ENCODE measurements at places on chromosomes 11 and 22.
A peak's percentile ranks its signal among the peaks of the same experiment; 100 is the strongest.

- no peak for DNase-seq
Measured at GRCh38 chr11:95341221-95341620, 110.2 kb upstream of the SESN3 start.

- DNase-seq: no peak
Measured at GRCh38 chr11:18171377-18172000, 1.1 kb upstream of the MRGPRX4 start.

GRCh38 chr11:82859750-82860149 is 40.5 kb downstream of the PRCP start:
- no peak for DNase-seq

DNA sequence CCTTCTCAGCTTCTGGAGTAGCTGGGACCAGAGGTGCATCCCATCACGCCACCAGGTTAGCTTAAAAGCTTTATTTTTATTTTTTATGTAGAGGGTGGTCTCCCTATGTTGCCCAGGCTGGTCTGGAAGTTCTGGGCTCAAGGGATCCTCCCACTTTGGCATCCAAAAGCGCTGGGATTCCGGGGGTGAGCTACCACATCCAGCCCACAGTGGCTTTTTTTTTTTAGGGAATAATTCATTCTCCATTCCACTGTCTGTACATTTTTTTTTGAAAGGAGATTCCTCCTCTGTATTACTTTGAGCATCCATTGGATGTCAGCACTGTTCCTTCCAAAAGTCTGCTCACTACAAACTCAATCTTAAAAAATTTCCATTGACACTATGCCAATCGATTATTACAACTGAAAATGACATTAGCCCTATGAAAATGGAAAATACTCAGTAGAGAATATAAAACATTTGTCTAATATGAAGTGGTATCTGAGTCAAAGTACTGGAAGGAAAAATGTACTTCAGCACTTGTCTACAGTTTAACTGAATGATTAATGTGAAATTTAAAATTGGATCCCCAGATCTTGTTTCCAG is 1.3 kb upstream of the LPXN start:
- no peak for DNase-seq

DNA sequence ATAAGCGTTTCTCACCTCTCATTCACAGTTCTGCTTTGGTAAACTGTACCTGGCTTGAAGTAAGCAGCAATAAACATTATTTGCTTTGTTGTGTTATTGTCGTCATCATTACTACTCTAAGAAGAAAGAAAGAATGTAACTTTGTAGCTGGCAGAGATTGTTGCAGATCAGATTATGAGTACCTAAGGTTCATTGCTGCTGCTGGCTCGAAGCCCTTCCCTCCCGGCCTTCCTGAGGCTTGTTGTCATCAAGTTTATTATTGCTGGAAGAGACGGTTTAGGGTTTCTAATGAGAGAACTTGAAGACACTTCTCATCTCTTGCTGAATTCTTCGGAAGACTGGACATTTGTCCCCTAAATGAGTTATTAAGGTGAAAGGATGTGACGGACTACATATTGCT is 101.3 kb downstream of the GRAMD1B start:
- no peak for DNase-seq

DNA sequence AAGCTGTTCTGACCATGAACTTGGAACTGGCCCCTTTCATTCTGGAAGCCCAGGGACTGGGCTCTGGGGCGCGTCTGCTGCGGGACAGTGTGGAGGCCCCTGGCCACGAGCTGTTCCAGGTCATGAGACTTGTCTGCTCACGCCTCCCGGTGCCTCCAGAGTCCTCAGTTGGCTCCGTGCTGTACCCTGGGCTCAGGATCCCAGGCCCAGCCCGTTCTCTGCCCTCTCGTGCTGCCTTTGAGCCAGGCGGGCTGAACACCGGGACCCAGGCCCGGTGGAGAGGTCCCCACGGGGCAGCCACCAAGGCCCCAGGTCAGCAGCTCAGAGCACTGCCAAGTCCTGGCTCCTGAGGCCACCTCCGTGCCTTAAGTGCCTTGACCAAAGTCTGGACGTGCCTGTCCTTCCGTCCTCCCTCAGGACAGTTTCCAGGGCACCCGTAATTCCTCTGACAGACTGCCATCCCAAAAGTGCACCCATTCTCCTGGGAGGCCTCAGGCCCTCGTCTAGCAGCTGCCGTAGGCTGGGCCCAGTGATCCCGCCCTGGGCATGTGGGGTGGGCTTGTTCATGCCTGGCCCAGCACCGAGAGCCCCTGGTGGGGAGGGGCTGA is 36.3 kb upstream of the PPARA start:
- DNase-seq: no peak

- DNase-seq: no peak
Measured at GRCh38 chr11:120932305-120932915, 91.5 kb upstream of the TBCEL start.

DNA sequence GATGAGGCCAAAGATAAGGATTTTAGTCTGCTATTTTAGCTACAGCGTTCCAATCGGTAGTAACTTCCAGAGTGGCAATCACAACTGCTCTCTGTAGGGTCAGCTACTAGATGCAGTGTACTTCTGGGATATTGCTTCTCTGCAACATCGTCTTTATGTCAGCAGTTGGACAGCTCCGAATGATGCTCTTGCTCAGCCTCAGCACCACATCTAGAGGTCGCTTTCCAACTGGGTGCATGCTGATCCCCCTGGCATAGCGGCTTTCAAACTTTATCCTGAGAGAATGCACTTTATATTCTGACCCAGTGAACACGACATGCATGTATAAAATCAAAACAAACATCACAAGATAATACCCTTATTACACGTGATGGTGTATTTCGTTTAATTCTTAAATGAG is 219.6 kb downstream of the C11orf87 start:
- no peak for DNase-seq

DNA sequence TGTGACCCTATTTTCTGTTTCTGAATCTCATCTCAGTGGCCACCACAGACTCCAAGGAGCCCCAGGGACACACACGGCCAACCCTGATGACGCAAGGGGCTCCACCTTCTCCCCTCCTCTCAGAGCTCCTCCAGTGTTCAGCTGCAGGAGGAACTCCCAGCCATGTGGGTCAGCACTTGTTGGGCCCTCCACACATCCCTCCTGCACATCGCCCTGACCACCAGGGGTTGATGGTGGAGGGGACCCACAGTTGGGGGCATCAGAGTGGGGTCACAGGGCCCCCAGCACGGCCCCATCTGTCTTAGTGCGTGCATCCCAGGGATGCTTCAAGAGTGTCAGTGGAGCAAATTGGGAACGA is 499.6 kb downstream of the BRD1 start:
- DNase-seq: no peak

DNA sequence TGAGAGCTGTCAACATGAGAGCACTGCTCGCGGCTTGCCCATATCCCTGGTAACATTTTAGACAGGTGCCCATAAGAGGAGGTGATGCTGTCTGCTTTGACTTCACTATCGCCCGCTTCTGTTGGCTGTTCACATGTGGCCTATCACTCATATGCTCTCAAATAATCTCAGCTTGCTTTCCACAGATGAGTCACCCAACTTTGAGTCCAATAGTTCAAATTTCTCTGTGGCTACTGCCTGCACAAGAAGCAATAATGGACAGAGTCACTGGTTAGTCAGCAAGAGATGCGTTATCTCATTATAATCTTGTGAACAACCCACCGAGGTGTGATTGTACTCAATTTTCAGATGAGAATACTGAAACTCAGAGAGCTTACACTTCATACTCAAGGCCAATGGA is 1714.1 kb downstream of the LRRC4C start:
- no peak for DNase-seq

DNA sequence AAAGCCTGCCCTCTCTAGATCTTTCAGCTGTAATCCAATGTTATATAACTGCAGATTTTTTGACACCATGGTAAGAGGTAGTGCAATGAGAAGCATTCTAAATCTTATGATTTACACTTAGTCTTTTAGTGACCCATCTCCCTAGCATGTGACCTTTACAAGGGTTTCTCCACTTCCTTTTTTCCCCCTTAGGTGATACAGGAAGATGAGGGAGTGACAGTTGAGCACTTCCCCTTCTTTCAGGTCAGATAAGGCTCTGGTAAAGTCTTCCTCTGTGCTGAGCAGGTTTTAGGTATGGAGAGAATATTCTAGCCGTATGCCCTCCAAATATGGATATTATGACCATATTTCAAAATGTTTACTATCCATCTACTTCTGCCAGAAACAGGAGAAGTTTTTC is 753.6 kb downstream of the JRKL start:
- DNase-seq: no peak

- DNase-seq: peak; percentile 54
Measured at GRCh38 chr22:27918341-27919221, 475 bp downstream of the PITPNB start.

GRCh38 chr11:11022125-11022730 is 164.4 kb upstream of the ZBED5 start:
- no peak for DNase-seq

DNA sequence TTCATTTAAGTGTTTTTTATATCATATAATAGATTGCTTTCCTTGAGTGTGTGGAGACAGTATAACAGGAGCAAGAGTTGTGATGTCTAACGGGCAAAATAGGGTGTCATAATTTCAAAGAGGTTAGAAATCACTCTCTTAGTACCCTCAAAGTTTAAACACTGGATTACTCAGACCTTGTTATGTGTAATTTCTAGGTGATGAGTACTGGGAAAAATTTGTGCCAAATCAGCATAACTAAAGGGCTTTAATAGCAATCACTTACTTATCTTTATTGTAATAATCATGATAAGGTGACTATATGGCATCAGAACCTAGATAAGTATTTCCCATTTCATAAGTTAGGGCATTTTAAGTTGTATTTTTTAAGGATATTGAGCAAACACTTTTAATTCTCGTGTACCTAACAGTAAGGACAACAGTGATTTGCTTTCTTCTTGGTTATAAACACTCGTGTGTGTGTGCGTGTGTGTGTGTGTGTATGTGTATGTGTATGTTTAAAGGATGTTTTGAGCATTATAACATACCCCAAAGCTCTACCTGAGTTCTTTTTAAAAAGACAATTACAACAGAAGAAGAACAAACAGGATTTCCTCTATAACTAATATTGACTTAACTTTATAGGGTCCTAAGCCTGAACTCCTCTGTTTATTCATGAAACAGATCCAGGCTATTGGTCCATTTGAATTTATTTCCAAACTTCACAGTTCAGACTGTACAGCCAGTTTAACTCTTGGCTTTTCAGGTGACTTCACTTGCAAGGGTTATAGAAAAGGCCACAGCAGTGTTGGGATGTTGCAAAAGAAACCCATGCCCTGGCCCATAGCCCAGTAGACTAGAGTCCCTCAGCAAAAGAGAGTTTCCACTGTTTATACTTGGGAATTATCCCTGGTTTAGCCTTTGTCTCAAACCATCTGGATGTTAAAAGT is 23.7 kb upstream of the PDE3B start:
- DNase-seq: no peak

GRCh38 chr22:33044112-33044511 is 14.1 kb downstream of the SYN3 start:
- DNase-seq: no peak

DNA sequence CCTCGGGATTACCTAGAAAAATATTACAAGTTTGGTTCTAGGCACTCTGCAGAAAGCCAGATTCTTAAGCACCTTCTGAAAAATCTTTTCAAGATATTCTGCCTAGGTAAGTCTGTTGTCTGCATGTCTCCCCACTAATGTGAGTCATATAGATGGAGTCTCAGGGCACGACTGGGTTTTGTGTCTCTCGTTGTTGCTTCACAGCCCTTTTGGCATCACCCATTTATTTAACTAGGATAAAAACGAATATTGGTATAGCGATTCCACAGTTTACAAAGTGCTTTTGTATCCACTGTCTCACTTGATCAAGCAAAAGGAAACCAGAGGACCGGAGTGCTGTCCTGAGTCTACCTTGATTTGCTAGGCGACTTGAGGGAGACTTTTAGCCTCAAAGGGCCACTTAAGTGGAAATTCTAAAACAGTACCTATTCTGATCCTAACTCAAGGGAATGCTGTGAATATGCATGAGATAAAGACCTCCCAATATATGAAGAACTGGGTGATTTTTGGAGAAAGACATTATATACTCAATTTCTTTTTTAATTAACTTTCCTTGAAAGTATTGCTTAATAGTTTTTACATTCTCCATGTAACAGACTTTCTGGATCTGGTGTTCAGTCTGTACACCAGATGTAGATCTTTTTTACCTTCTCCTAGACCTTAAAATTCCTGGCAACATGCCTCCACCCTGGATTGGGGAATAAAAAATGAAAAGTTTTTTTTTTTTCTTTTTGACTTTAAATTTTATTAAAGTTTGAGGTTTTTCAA is 590 bp downstream of the NNMT start:
- DNase-seq: no peak

DNA sequence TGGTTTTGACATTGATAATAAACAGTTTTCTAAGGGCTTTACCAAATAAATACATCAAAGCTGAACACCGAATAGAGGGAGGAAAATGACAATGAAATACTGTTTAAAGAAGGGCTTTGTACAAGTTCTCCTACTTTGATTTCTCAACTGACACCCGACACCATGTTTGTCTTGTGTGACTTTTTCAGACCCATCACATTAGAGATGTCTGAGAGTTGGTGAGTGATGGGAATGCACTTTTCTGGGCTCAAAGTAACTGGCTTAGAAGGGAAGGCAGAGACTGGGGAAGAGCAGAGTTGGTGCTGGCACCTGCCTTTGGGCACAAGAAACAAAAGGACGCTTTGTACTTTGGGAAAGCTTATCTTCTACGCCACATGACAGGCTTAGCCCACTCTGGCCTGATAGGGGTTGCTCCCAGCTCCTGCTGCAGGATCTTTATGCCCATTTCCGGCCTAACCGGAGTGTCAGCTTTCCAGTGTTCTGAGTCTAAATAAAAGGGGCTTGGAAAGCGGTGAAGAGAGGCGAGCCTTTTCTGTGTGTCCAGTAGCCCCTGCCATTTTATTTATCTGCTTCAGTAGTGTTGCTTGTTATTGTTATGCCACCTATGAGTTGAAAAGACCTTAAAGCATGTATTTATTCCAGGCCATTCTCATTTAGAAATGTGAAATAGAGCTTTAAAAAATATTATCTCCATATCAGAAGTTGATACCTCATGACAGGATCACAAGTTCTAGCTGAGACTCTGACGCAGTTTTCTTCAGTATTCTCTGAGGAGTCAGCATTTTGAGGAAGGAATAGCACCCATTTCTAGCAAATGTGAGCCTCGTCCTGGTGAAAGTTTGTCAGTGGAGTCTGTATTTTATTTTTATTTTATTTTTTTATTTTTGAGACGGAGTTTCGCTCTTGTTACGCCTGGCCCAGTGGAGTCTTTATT is 24.2 kb downstream of the KREMEN1 start:
- DNase-seq: no peak

DNA sequence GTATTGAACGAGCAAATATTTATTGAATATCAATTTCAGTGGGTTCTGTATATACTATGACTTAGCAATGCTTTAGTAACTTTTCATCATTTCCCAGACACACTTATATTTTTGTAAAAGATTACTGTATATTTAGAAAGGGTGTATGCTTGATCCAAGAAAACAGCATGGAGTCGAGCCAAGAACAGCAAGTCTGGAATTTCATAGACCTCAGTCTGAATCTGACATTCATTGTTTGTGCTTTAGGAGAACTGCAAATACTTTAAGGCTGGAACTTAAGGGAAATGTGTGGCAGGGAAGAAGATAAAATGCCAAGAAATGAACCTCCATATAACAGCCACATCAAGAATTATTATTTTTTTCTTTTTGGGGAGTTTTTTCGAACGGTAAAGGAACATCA is 1156.8 kb downstream of the LRRC4C start:
- no peak for DNase-seq

- DNase-seq: no peak
Measured at GRCh38 chr11:64447831-64448598, 89.1 kb downstream of the RPS6KA4 start.

- DNase-seq: no peak
Measured at GRCh38 chr22:39727541-39727940, 157.0 kb downstream of the CACNA1I start.

GRCh38 chr11:132844956-132845696 is 687.2 kb downstream of the OPCML start:
- no peak for DNase-seq

All from frontal cortex (tissue), 4 donors.